Stomach (tissue), 19 donors: ENCODE measurements at places on chromosomes 4 and X. TPM values are rescaled to one million over a fixed set of nuclear protein-coding genes. Genes with fewer than 3 reads are reported as not detected.
A peak's percentile ranks its signal among the peaks of the same experiment; 100 is the strongest.

DNA sequence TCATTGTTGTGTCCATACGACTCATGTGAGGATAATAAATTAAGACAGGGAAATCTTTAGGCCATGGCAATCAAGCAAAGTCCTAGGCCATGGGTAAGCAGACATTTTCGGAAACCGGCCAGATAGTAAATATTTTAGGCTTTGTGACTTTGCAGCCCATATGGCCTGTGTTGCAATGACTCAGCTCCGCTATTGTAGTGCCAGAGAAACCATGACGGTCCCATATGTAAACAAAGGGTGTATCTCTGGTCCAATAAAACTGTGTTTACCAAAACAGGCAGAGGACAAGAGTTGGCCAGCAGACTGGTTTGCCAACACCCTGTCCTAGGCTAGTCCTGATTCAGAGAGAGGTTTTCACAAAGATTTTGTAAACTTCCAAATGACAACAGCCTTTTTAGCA, 5.0 kb downstream of the FAM114A1 start:
- H3K4me3 ChIP-seq = no peak overlapping the region
- no peak overlapping the region for H3K27ac ChIP-seq
- peaks cover 4% of the 10 kb centered on the region for H3K36me3 ChIP-seq
- H3K27me3 ChIP-seq = no peaks in the 10 kb centered on the region
- peaks cover 69% of the 10 kb centered on the region for H3K4me1 ChIP-seq

DNA sequence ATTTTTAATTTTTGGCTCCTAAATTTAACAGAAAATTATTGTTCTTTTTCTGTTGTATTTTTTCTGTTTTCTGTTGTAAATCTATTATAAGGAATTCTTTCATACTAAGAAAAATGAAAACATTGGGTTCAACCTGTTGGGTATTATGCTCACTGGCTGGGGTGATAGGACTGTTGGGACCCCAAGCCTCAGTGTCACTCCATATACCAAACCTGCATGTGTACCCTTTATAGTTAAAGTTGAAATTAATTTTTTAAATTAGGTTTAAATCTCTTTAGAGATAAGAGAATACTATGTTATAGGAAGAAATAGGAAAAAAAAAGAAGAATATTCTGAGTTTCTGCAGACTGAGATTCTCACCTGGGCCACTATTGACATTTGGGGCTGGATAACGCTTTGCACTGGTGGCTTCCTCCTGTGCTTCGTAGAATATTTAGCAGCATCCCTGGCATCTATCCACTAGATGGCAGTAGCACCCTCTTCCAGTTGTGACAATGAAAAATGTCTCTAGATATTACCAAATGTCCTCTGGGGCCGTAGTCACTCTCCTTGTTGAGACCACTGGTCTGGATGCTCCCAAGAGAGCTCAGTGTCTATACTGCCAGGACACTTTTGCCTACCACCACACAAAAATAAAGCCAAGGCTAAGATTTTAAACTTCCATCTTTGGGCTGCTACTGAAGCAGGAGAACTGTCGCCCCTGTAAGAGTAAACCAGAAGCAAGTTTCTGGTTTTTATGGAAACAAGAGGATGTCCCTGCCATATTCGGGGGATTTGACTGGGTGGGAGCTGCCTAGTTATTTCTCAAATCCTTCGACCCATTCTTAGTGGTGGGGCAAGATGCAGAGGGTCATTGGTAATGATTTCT, 22.4 kb upstream of the CLTRN start:
- no peaks in the 10 kb centered on the region for H3K4me1 ChIP-seq
- no peaks in the 10 kb centered on the region for H3K27me3 ChIP-seq
- peaks cover 33% of the 10 kb centered on the region for H3K36me3 ChIP-seq
- no peak overlapping the region for H3K4me3 ChIP-seq
- peak; percentile 67 for DNase-seq

Gene WNK3
- total RNA-seq = 0.58 TPM

GRCh38 chr4:139603576-139604410, 47.8 kb upstream of the SETD7 start:
- no peak overlapping the region for H3K27ac ChIP-seq
- no peaks in the 10 kb centered on the region for H3K27me3 ChIP-seq
- no peak overlapping the region for H3K4me3 ChIP-seq
- DNase-seq = peak; percentile 85
- no peaks in the 10 kb centered on the region for H3K4me1 ChIP-seq

Gene DTHD1
- total RNA-seq = 1.2 TPM

GRCh38 chr4:47819178-47819577, 18.7 kb downstream of the CORIN start:
- no peaks in the 10 kb centered on the region for H3K27me3 ChIP-seq
- H3K27ac ChIP-seq = no peak overlapping the region
- DNase-seq = no peak
- H3K4me1 ChIP-seq = no peaks in the 10 kb centered on the region
- H3K36me3 ChIP-seq = no peaks in the 10 kb centered on the region

Gene CT45A9
- total RNA-seq = not detected

- DNase-seq = no peak
- H3K4me3 ChIP-seq = no peak overlapping the region
- H3K4me1 ChIP-seq = no peaks in the 10 kb centered on the region
- no peaks in the 10 kb centered on the region for H3K27me3 ChIP-seq
Observed at GRCh38 chrX:9638871-9639270, 126.8 kb downstream of the GPR143 start.

Gene SRPX2
- 4.9 TPM for total RNA-seq

DNA sequence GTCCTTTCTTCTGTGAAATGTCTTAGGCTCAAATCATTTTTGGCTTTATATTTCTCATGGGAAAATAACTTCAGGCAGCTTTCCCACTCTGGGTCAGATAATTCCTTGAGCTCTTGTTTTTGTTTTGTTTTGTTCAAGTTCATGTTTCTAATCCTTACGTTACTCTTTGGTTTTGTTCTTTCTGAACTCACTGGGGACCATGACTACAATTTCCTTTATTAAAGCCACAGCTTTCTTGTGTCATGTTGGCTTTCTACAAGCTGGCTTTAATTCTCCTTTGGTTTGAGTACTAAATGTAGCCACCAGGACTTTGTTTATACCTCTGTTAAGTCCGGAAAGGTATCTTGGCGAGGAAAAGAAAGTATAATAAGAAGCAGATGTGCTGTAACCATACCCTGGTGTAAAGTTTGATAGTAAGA, 30.8 kb upstream of the ANXA3 start:
- no peaks in the 10 kb centered on the region for H3K36me3 ChIP-seq
- no peak overlapping the region for H3K4me3 ChIP-seq
- H3K4me1 ChIP-seq = no peaks in the 10 kb centered on the region
- DNase-seq = no peak
- H3K27ac ChIP-seq = no peak overlapping the region

Gene CTAG2
- not detected for total RNA-seq

DNA sequence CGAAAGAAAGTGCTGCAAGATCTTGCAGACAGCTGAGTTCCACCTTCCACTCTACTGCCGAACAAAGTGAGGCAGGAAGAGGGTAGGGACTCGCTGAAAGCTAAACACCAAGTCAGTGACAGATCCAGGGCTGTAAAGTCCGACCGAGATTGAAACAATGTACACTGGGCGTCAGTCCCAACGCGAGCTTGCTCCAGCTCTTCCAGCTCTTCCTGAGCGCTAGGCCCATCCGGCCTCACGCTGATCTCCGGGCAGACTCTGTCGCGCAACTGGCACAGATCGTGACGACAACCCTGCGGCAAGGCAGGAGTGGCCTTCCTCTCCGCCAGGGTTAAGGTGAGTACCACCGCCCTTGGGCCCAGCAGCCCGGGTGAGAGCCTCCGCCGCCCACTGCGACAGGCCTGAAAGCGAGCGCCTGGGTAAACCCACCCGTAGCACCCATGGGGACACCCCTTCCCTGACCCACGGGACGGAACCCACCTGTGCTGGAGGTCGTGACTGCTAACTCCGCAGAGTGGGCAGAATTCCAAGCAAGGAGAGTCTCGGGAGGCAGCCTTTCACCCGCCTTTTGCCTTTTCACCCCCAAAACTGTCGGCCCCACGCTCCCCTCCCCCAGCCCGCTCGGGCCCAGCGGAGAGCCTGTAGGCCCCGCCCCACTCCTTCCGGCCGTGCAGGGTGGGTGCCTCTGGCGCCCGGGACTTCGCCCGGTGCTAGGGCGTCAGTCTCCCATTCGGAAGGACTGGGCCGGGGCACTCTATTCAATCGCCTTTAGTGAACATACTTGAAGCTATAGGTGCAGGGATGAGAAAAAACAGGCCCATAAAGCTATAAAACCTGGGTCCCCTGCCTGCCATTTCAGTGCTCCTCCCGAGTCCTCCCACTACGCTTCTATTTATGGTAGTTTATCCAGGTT, at the start of gene TMLHE:
Gene TMLHE (minus strand): TSS at position 641 of the 913 bp plus-strand sequence. CDS start 67,676 bp downstream, outside the sequence.
- DNase-seq = peak; percentile 67
- peak within 1 kb of the TSS; percentile 82 for H3K27ac ChIP-seq
- H3K4me3 ChIP-seq = peak within 1 kb of the TSS; percentile 68

- H3K36me3 ChIP-seq = no peaks in the 10 kb centered on the region
- DNase-seq = no peak
- no peaks in the 10 kb centered on the region for H3K4me1 ChIP-seq
- H3K4me3 ChIP-seq = no peak overlapping the region
- no peaks in the 10 kb centered on the region for H3K27me3 ChIP-seq
Observed at GRCh38 chr4:135672202-135672601, 1470.6 kb upstream of the PABPC4L start.

Gene DCAF12L1
- total RNA-seq = not detected

DNA sequence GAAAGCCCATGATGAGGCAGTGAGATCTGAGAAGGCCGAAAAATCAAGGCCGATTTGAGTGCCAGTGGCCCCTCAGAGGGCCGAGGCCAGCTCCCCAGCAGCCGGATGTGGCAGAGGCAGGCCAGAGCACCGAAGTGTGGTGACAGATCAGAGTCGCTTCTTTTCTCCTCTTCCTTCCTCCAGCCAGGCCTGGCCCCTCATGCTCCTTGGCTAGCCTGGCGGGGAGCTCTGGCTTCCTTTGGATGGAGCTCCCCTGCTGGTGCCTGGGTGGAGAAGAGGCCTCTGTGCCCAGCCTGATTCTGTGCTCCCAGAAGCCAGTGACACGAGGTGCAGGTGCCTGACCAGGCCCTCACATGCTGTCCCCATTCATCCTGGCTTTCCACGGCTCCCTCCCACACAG, 127.2 kb upstream of the PABPC4L start:
- no peaks in the 10 kb centered on the region for H3K27me3 ChIP-seq
- no peaks in the 10 kb centered on the region for H3K36me3 ChIP-seq
- DNase-seq = no peak
- no peak overlapping the region for H3K27ac ChIP-seq

- no peaks in the 10 kb centered on the region for H3K4me1 ChIP-seq
- no peaks in the 10 kb centered on the region for H3K27me3 ChIP-seq
- no peak overlapping the region for H3K4me3 ChIP-seq
- no peaks in the 10 kb centered on the region for H3K36me3 ChIP-seq
- H3K27ac ChIP-seq = no peak overlapping the region
Observed at GRCh38 chr4:78242071-78242470, 184.9 kb downstream of the FRAS1 start.

DNA sequence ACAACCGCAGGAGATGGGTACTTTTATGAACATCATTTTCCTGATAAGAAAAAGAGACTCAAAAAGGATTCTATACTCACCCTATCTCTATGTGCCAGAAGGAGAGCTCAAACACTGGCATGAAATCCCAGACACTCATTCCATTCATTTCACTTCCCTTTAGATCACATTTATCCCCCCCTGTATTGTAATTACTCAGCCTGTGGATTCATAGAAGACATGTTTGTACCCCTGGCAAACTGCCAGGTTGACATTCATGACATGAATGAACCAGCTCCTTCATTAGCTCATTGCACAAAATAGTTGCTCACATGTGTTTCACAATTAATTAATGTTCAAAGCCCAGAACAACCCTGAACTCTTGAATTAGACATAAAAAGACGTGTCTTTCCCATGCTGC, 4.9 kb downstream of the SMR3A start:
- H3K36me3 ChIP-seq = no peaks in the 10 kb centered on the region
- no peak overlapping the region for H3K4me3 ChIP-seq
- H3K27ac ChIP-seq = no peak overlapping the region
- H3K27me3 ChIP-seq = no peaks in the 10 kb centered on the region

Gene DCAF4L1
- total RNA-seq = not detected

GRCh38 chr4:89257376-89257775, 50.2 kb downstream of the GPRIN3 start:
- no peaks in the 10 kb centered on the region for H3K36me3 ChIP-seq
- no peak overlapping the region for H3K27ac ChIP-seq
- no peak for DNase-seq
- no peak overlapping the region for H3K4me3 ChIP-seq
- no peaks in the 10 kb centered on the region for H3K4me1 ChIP-seq

- no peak overlapping the region for H3K27ac ChIP-seq
- H3K27me3 ChIP-seq = no peaks in the 10 kb centered on the region
- DNase-seq = no peak
- H3K36me3 ChIP-seq = no peaks in the 10 kb centered on the region
- no peaks in the 10 kb centered on the region for H3K4me1 ChIP-seq
Observed at GRCh38 chr4:81839347-81840042, 367.8 kb upstream of the RASGEF1B start.

- H3K36me3 ChIP-seq = no peaks in the 10 kb centered on the region
- H3K27me3 ChIP-seq = no peaks in the 10 kb centered on the region
- no peak for DNase-seq
- H3K4me3 ChIP-seq = no peak overlapping the region
- no peak overlapping the region for H3K27ac ChIP-seq
- no peaks in the 10 kb centered on the region for H3K4me1 ChIP-seq
Observed at GRCh38 chr4:173821876-173822275, 291.8 kb upstream of the HAND2 start.

DNA sequence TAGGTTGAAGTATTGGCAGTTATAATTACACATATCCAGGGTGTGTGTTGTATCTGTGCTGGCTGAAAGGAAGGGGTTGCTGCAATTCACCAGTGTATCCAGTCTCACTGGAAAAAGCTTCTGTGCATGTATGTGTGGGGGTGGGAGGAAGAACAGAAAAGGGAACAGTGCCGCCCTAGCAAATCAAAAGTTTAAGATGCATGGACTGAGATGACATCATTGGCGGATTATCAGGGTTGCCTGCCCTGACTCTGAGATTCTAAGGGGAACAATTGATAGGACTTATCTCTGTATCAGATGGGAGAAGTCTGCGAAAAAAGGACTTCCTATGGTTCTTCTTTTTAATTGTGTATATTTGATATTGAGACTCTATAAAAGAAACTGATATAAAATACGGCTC, 3.5 kb downstream of the SLC25A43 start:
- H3K36me3 ChIP-seq = no peaks in the 10 kb centered on the region
- no peaks in the 10 kb centered on the region for H3K4me1 ChIP-seq
- no peak overlapping the region for H3K4me3 ChIP-seq
- H3K27ac ChIP-seq = no peak overlapping the region
- no peaks in the 10 kb centered on the region for H3K27me3 ChIP-seq

Gene GRPR
- 5.3 TPM for total RNA-seq

Gene NDNF
- total RNA-seq = 5.3 TPM

DNA sequence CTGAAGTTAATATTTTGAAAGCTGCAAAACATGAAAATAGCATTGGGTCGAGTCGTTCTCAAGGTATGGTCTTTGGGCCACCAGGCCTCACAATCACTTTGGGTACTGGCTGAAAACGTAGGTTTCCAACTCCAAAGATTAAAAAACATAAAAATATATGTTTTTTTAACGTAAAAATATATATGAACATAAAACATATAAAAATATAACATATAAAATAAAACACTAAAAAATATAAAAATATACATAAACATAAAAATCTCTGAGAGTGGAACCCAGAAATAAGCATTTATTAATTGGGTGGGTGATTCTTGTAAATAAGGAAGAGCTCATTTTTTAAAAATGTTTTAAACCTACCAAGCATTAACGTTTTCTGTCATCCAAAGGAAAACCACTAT, 666 bp upstream of the PDS5A start:
- peak overlapping the region; percentile 80 for H3K4me3 ChIP-seq
- peak overlapping the region; percentile 96 for H3K27ac ChIP-seq
- DNase-seq = no peak
- peaks cover 13% of the 10 kb centered on the region for H3K36me3 ChIP-seq
- peaks cover 20% of the 10 kb centered on the region for H3K4me1 ChIP-seq

- H3K27me3 ChIP-seq = no peaks in the 10 kb centered on the region
- H3K4me3 ChIP-seq = no peak overlapping the region
- H3K36me3 ChIP-seq = no peaks in the 10 kb centered on the region
- H3K27ac ChIP-seq = peak overlapping the region; percentile 32
- peaks cover 17% of the 10 kb centered on the region for H3K4me1 ChIP-seq
Observed at GRCh38 chr4:83617371-83618035, 81.6 kb downstream of the GPAT3 start.

Gene NHSL2
- 6.4 TPM for total RNA-seq
